ENCODE measurements at places on chromosomes 11 and 22.

DNA sequence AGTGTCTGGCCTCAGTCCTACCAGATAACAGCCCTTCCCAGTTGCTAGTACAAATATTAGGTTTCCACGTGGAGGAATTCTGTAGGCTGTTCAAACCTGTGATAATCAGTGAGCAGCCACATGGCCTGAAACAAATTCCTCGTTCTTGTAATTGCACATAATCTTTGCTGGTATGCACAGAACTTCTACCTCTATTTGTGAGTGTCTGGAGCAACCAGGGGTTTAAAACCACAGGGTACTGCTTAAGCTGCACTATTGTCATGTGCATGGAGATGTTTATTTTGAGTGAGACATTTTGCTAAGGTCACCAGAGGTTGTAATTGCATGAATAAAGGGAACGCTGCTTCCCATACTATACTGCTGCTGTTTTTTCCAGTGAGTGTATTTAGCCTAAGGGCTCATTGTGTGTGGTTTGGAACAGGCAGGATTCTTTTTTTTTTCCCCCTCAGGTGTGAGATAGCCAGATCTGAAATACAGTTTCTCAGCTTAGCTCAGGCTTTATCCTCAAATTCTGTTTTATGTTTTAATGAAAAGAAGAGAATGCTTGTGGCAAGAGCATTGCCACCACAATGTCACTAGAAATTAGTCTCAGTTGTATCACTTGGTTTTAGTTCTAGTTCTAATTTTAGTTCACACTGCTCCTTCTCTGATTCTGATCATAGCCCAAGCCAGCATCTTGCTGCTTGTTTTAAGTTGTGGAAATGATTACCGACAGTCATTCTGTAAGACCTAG lies 60.5 kb downstream of the CYB5R2 start:
- H3K36me3 ChIP-seq = peaks cover 4% of the 10 kb centered on the region
- peaks cover 8% of the 10 kb centered on the region for H3K4me1 ChIP-seq
- H3K27ac ChIP-seq = no peak overlapping the region

DNA sequence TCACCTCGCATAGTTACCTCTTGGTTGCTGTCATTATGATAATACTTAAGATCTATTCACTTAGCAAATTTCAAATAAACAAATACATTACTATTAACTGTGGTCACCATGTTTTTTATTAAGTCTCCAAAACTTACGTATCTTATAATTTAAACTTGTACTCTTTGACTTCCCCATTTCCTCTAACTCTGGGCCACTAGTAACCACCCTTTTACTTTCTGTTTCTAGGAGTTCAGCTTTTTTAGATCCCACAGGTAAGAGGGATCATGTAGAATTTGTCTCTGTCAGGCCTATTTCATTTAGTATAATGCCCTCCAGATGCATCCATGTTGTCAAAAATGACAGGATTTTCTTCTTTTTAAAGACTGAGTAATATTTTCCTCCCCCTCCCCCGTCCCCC lies 212.4 kb upstream of the C11orf87 start:
- peaks cover 3% of the 10 kb centered on the region for H3K27me3 ChIP-seq
- no peak overlapping the region for H3K27ac ChIP-seq
- no peaks in the 10 kb centered on the region for H3K36me3 ChIP-seq
- no peaks in the 10 kb centered on the region for H3K4me1 ChIP-seq

DNA sequence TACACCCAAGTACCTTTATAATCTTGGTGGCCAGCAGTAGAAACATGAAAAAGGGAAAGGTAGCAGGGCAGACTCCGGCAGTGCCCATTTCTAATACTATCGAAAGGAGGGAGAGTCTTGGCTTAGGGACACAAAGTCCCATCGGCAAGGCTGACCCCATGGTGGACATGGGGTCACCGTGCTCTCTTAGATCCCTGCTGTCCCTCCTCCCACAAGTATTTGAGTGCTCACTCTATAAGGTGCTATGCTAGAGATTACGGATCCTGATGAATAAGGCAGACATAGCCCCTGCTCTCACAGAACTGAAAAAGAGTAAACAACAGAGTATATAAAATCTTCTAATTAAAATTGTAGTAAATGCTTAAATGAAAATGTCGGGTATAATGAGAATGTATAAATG lies 172.4 kb upstream of the PITPNB start:
- peaks cover 20% of the 10 kb centered on the region for H3K36me3 ChIP-seq
- no peaks in the 10 kb centered on the region for H3K4me1 ChIP-seq
- H3K27ac ChIP-seq = no peak overlapping the region
- no peak overlapping the region for H3K4me3 ChIP-seq
- peaks cover 5% of the 10 kb centered on the region for H3K27me3 ChIP-seq
- no peak for DNase-seq

GRCh38 chr11:15195454-15196200 lies 80.9 kb downstream of the INSC start:
- H3K4me1 ChIP-seq = peaks cover 13% of the 10 kb centered on the region
- H3K27ac ChIP-seq = no peak overlapping the region
- DNase-seq = no peak

DNA sequence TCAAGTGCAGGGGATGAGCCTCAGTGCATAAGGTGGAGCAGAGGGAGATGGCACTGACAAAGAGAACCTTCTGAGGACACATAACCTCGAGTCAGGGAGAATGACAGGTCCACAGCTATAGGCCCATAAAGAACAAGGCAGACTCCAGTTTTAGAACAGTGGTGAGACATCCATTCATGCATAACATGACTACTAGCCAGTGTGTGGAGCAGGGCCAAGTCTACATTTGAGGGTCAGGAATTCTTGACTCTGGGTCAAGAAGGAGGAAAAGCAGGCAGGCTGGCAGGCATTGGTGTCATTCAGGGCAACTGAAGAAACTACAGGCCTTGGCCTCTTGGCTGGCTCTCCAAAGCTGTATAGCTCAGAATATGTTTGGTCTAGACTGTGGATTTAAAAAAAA lies 54.9 kb downstream of the MTNR1B start:
- H3K4me3 ChIP-seq = no peak overlapping the region
- no peak for DNase-seq
- H3K27me3 ChIP-seq = peaks cover 2% of the 10 kb centered on the region
- no peak overlapping the region for H3K27ac ChIP-seq

GRCh38 chr11:74694136-74694930 lies 36.9 kb downstream of the CHRDL2 start:
- peaks cover 27% of the 10 kb centered on the region for H3K4me1 ChIP-seq
- H3K27ac ChIP-seq = no peak overlapping the region
- no peak for DNase-seq
- H3K36me3 ChIP-seq = no peaks in the 10 kb centered on the region
- H3K4me3 ChIP-seq = no peak overlapping the region
- H3K27me3 ChIP-seq = peaks cover 8% of the 10 kb centered on the region
